Glutamatergic neuron (in vitro differentiated cells): ENCODE measurements at places on chromosomes 2 and 18. TPM values are rescaled to one million over a fixed set of nuclear protein-coding genes. Genes with fewer than 3 reads are reported as not detected.

DNA sequence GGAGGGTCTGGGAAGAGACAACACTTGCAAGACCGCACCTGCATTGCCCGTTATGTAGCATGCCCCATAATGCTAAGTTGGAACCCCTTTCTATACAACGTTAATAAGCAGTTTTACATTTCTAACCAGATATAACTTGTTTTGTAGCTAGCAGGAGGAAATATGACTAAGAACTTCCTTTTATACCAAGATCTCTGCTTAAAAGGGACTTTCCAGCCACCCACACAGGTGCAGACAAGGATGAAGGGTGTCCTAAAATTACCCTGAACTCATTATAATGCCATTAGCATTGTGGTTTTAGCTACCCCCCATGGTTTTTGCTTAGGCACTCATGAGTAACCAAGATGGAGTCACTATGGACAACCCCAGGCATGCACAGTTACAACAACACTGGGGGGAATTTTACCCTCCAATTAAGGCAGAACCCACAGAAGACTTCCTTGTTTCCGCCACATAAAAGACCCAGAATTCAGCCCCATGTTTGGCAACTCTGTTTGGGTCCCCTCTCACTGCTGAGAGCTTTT lies 362.8 kb downstream of the CBLN2 start:
- DNase-seq = no peak

DNA sequence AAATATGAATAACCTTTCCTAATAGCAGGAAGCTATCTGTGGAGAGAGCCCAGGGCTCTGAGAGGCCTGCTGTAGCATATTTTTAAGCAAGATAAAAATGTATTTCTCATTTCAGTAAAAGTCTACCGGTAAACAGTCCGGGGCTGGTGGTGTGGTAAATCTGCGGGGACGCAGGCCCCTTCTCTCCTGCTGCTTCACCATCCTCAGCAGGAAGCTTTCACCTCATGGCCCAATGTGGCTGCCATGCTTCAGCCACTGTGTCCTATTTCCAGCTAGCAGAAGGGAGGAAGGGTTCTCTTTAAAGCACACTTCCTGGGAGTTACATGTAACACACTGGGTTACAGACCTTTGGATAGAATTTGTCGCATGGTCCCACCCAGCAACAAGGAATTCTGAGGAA lies 79.5 kb upstream of the ODC1 start:
- DNase-seq = no peak

DNA sequence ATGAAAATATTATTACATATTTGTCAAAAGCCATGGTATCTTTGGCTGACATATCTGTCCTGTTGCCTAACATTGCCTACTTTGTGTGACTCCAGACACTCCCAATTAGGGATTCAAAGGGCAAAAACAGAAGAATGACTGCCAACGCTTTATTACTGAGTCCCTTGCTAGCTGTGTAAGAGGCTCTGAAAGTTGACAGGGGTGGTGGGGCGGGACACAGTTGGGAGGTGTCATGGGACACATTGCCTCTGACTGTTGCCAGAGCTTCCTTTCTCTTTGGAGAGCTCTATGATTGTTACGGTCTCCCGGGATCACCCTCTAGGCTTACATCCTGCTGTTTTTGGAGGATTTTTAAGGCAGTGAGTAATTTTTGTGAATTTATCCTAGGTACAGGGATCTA lies 249.6 kb upstream of the ACVR2A start:
- DNase-seq = no peak

ALPP gene
- 0.34 TPM for total RNA-seq
